ENCODE measurements at places on chromosomes 4 and X.

DNA sequence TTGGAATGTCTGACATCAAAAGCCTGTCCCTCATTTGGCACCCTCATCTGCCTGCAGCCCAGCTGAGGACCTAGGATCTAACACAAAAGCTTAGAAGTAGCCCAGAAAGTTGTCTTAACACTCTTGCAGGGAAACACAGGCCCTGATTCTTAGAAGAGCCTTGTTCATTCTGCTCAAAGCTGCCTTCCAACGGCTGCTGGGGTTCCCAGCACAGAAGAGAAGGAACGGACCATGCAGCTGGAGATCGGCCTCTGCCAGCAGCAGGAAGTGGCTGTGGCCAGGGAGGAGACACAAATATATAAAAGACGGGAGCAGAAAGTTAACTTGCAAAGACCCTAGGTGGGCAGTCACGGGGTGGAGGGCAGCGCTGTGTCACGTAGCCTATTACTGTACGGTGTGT, 20.4 kb downstream of the PRPS2 start:
- DNase-seq = no peak

DNA sequence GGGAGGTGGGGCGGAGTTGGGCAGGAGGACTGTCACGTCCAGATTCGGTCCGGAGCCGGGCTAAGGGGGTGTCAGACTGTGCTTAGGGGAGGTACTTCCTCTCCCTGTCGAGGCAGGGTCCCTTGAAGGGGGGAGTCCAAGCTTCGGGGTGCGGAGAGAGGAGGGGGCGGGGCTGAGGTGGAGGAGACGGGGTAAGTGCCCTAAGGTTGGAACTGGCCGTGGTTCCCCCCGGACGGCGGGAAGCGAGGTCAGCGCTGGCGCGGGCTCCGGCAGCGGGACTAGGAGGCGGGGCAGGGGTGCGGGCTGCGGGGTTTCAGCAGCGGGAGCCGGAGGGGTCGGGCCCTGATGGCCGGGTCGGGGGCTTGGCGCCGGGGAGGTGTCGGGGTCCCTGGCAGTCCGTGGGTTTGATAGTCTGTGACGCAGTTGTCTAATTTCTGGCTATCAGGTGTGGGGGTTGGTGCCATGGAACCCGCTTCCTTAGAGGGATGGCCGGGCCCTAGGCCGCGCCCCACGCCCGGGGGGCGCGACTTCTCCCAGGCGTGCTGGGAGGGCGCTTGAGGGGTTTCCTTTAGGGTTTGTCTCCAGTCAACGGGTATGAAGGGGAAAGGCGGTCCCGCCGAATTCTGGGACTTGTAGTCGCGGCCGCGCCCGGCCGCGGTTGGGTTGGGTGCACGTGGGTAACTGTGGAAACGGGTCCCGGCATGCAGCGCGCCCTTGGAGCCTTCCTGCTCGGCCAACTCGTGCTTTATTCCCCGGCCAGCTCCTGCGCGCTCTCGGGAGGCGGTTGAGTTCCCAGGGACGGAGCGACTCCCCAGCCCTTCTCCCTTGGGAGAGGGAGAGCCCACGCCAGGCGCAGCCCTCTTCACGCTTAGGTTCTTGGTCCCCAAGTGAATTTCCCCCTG, 1.5 kb downstream of the DCUN1D4 start:
- DNase-seq = peak; percentile 89

DNA sequence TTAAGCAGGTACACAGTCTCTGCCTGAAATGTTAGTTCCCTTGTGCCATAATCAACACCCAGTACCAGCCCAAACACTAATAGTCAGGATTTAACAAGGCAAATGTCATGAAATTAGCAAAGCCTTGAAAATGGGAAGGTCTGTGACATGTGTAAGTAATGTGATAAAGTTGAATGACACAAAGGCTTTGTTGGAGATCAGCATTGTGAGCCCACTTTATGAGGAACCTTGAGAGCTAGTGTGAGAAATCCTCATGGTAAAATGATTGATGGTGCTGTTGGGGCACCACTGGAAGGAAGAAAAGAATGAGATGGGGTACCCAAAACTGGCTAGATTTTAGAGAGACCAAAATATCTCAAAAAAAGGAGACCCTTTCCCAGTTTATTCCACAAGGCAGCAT, 3.3 kb upstream of the LIN54 start:
- no peak for DNase-seq

GRCh38 chrX:119266364-119266995, 30.4 kb downstream of the PGRMC1 start:
- DNase-seq = peak; percentile 14

- no peak for DNase-seq
Measured at GRCh38 chr4:1056671-1057402, 45.4 kb downstream of the FGFRL1 start.

GRCh38 chr4:146900295-146900694, 45.4 kb downstream of the TTC29 start:
- DNase-seq = no peak

GRCh38 chr4:102411408-102411807, 66.1 kb upstream of the SLC39A8 start:
- DNase-seq = peak; percentile 73

GRCh38 chrX:38548508-38548907, 12.8 kb upstream of the TSPAN7 start:
- DNase-seq = no peak

GRCh38 chrX:12936947-12937346, 30.5 kb downstream of the TLR8 start:
- no peak for DNase-seq

- DNase-seq = no peak
Measured at GRCh38 chr4:171430495-171430894, 382.7 kb upstream of the GALNTL6 start.

DNA sequence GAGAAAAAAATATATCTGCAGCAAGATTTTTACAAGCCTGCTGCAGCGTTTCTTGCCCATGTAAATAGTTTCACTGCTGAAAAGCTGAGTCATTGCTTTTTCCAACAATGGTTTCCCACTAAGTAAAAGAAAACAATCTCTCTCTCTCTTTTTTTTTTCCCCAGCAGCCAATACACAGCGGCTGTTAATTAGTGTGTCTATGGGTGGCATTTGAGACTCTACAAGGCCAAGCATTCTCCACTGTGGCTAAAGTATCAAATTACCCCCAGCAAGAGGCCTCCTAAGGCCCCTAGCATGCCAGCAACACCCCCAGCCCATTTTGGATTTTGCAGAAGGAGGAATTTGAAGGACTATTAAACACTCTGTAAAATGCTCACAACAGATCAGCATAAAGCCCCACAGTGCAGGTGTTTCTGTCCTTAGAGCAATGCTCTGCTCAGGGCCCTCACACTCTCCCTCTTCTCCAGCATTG, 837.4 kb downstream of the TRIML1 start:
- DNase-seq = peak; percentile 59

DNA sequence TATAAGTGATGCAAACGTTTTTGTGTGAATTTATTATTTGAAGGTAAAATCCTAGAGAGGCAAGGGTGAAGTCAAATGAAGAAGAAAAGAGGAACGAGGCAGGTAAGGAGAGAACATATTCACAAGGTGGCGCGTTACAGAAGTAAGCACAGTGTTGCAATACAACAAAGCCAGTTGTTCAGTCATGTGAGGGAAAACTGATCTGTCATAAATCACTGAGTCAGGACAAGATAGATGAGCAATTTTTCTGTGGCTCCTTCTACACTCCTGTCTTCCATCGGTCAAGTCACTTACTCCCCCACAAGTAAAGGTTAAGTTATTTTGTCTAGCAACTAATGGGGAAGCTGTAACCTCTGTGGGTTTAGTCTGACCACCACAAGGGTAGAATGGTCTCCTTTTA, 203.0 kb upstream of the GK2 start:
- DNase-seq = no peak

Data from AG10803 (cell line).